ENCODE measurements at places on chromosomes 11 and 22. TPM values are rescaled to one million over a fixed set of nuclear protein-coding genes. Genes with fewer than 3 reads are reported as not detected.

GRCh38 chr11:79212741-79213190 lies 228.1 kb downstream of the TENM4 start:
- H3K27me3 ChIP-seq, result no peaks in the 10 kb centered on the region
- DNase-seq, result peak; percentile 10
- H3K36me3 ChIP-seq, result no peaks in the 10 kb centered on the region
- H3K4me1 ChIP-seq, result no peaks in the 10 kb centered on the region
- H3K27ac ChIP-seq, result no peak overlapping the region

DNA sequence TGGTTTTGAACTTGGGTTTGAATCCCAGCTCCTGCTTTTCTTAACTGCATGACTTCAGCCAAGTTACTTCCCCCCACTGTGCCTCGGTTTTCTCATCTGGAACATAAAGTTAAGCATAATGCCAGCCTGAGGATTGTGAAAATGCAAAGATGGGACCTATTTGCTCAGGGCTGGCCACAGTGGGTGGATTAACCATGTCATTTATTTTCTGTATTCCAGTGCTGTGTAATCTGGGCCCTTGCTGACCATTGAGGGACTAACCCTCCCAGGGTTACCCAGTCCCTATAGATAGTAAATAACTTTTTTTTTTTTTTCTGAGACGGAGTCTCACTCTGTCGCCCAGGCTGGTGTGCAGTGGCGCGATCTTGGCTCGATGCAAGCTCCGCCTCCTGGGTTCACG lies 1.5 kb upstream of the VPREB3 start:
- no peak for DNase-seq
- H3K4me3 ChIP-seq, result no peak overlapping the region
- H3K36me3 ChIP-seq, result no peaks in the 10 kb centered on the region
- H3K27ac ChIP-seq, result no peak overlapping the region
- H3K4me1 ChIP-seq, result peaks cover 13% of the 10 kb centered on the region
- H3K27me3 ChIP-seq, result no peaks in the 10 kb centered on the region

TEX12 gene
- total RNA-seq, result 0.35 TPM

DNA sequence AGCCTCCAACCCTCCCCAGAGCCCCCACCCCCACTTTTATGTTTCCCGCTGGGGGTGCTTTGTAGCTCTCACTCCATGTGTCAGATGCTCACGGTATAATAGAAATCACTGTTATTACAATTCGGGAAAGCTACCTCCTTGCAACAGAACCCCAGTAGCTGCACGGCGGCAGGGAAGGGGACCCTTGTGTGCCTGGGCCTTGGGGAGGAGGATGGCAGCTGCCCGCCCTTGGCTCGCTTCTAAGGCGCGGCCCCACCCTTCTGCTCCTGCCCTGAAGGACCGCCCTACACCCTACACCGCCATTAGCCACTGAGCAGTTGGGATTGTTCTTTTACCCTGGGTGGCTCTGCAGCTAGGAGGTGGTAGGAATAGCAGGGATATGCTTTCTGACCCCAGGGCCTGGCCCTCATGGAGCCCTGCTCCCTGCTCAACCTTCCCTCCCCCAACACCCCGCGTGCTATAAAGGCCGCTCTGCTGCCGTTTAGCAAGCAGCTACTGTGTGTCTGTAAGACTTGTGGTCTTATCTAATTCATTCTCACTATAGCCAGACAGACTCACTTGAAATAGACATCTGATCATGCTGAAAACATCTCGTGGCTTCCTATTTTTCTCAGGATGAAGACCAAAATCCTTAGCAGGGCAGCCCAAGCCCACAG lies 219.7 kb downstream of the CEP164 start:
- H3K4me3 ChIP-seq, result no peak overlapping the region
- no peak overlapping the region for H3K27ac ChIP-seq
- peaks cover 19% of the 10 kb centered on the region for H3K4me1 ChIP-seq
- H3K27me3 ChIP-seq, result no peaks in the 10 kb centered on the region
- no peaks in the 10 kb centered on the region for H3K36me3 ChIP-seq

DNA sequence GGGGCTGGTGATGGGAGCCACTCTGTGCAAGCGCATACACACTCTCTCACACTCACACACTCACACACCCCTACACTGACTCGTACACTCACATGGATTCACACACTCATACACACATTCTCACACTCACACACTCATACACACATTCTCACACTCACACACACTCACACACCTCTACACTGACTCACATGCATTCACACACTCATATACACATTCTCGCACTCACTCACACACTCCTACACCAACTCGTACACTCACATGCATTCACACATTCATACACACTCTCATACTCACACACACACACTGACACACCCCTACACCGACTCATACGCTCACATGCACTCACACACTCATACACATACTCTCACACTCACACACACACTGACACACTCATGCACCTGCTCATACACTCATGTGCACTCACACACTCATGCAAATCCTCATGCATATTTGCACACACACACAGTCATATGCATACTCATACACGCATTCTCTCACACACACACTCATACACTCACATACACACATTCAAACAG lies 5.1 kb downstream of the KRTAP5-11 start:
- no peaks in the 10 kb centered on the region for H3K27me3 ChIP-seq
- H3K27ac ChIP-seq, result no peak overlapping the region
- H3K36me3 ChIP-seq, result no peaks in the 10 kb centered on the region
- DNase-seq, result no peak

- H3K27ac ChIP-seq, result no peak overlapping the region
- H3K4me1 ChIP-seq, result no peaks in the 10 kb centered on the region
- H3K4me3 ChIP-seq, result no peak overlapping the region
- H3K27me3 ChIP-seq, result no peaks in the 10 kb centered on the region
Measured at GRCh38 chr11:128407962-128408361, 179.4 kb downstream of the ETS1 start.
